ENCODE measurements at places on chromosomes 5 and 9.

- no peak for DNase-seq
Observed at GRCh38 chr9:37005517-37006140, 28.4 kb downstream of the PAX5 start.

DNA sequence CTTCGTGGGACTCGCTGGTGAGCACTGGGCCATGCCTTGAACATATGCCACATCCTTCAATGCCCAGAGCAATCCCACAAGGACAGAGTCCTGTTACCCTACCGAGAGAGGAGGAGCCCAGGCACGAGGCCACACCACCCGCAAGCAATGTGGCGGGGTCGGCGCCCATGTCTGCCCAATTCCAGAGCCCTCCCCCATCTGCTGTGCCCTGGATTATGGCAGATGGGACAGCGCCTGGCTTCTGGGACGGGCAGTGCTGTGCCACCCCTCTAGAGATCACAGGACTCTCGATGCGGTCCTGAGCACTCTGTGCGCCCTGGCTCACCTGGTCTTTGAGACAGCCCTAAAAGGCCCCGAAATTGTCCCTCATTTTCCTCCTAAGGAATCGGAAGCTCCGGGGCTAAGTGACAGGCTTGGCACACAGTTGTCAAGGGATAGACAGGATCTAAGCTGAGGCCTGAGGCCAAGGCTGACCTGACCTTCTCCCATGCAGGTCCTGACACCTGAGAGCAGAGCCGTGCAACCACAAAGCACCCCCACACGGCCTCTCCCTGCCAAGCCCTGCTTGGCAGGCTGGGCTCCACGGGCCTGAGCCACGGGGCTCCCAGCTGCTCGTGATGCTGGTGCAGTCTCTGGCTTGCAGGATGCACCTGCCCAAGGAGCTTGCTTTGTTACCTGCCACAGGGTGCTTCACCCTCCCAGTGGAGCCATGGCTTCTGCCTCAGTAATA lies 48.8 kb downstream of the PRRT1B start:
- no peak for DNase-seq

GRCh38 chr5:128216860-128217531 lies 133.4 kb downstream of the SLC12A2 start:
- DNase-seq: no peak

- DNase-seq: no peak
Observed at GRCh38 chr5:80834710-80835109, 125.5 kb upstream of the RASGRF2 start.

GRCh38 chr5:158820891-158821290 lies 278.8 kb downstream of the EBF1 start:
- DNase-seq: no peak
